ENCODE measurements at places on chromosomes 7 and 10.

DNA sequence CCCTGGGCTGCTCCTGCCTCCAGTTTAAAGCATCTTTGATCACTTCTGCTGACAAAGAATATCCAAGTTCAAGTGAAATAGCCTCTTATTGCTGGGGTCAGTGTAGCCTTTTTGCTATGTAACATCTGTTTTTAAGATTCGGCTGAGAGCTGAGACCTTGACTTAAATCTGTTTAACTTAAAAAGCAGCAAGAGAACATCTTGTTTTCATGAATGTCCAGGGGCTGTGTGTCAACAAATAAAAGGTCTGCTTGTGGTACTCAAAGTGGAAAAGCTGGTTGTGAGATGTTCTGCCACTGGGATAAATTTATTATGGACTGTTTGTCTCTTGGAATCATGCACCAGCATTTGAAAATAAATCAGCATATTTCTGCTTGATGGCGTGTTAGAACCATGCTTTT, 73.2 kb downstream of the CALD1 start:
- no peak for DNase-seq

DNA sequence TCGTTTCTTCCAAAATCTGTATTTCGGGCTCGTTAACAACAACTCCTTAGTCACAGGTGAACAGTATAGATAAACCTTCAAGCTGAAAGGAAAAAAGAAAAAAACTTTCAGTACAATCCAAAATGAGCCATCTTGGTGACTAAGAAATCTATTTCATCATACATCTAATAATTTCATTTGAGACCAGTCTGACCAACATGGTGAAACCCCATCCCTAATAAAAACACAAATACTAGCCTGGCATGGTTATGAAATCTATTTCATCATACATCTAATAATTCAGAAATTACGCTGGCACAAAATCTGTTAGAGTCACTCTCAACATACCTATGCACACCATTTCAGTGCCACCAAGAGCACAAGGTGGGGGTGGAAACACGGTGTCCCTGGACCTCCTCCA, 8.8 kb downstream of the DCLRE1C start:
- DNase-seq = no peak

GRCh38 chr7:132996581-132997242, 85.2 kb downstream of the CHCHD3 start:
- no peak for DNase-seq

- no peak for DNase-seq
Measured at GRCh38 chr7:66571568-66571967, 57.1 kb upstream of the KCTD7 start.

GRCh38 chr10:80588546-80588945, 50.8 kb downstream of the SH2D4B start:
- no peak for DNase-seq

DNA sequence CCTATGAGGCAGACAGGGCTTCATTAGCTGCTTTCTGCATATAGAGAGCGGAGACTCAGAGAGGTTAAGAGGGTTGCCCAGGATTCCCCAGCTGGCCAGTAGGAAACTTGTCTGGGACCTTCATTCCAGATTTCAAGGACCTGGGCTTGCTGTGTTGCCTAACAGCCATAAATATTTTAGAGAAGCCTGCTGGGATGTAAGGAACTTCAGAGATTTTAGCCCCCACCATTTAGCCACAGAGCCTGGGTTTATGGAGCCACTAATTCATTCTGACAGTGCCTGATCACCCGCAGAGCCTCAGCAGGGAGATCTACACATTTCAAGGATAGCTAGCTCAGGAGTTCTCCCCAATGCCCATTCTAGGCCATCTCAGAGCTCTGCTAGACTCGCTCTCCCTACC, 56.6 kb upstream of the TRUB1 start:
- no peak for DNase-seq

DNA sequence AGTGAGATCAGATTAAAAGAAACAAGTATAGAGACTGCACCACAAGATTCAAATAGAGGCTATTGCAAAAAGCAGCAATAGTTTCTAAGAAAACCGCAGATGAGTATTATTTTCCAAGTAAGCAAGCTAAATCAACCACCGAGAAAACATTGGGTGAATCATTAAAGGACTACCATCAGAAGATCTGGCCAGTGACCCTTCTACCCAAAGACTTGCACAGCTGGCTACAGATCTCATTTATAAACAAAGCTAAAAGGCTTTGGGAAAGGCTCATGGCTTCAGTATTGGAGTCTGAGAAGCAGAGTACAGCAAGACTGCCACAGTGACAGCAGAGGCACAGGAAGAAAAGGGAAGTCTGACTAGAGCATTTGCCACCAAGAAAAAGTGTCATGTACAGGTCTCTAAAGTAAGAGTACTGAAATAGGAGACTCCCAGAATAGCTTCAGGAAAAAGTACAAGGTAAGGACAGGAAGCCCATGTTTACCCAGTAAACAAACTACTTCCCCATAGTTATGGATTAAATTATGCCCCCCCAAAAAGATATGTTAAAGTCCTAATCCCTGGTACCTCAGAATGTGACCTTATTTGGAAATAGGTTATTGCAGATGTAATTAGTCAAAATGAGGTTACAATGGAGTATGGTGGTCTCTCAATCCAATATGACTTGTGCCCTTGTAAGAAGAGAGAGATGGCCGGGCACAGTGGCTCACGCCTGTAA, 19.0 kb downstream of the STEAP1 start:
- DNase-seq = no peak

DNA sequence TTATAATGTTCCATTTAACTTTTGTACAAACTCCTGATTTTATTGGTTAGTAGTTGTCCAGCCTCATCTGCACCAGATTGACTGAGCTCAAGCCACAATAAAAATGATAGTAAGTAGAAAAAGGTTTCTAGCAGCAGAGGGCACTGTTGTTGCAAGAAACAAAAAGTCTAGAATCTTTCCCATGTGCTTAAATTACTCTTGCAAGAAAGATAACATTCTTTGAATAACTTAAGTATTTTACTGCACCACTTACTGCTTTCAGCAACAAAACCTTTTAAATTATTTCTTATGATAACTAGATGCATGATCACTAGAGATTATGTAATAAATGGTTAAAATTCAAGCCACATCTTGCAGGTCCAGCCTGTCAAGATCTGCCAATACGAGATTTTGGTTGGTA, 27.0 kb downstream of the LMOD2 start:
- peak; percentile 13 for DNase-seq

GRCh38 chr7:105837765-105838626, 38.4 kb downstream of the ATXN7L1 start:
- peak; percentile 9 for DNase-seq

DNA sequence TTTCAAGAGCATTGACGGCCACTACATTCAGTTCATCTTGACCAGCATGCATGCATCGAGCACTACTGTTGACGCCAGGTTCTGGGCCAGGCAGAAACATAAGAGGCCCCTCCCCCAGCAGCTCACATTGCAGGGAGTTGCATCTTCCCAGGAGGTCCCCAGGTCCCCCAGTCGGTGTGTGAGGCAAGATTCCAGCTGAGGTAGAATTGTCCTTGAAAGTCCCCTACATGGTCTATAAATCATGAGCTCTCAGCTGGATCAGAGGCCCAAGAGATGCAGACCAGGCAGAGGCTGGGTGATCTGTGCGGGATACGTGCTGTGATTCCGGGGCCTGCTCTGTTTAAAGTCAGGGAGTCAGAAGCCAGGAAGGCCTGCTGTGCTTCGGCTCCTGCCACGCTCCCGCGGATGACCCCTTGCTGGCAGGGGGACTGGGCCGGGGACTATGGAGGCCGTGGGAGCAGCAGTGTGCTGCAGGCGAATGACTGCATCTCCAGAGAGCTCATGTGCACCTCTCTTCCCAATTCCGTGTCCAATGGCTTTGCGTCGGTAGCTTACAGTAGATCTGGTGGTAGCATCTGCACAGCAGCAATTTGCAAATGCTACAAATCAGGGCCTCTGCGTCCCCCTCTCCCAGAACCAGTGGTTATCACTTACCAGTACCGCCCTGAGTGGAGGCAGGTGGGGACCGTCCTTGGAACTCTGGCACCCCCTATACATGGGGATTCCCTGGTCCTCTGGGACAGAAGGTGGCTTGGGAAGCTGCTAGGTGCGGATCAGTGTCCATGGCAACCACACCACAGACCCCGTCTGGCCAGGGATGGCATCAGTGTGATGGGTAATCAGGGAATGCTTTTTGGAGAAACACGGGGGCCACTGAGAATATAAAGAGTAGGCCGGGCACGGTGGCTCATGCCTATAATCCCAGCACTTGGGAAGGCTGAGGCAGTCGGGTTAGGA, 93.6 kb downstream of the RGS10 start:
- DNase-seq = no peak

- no peak for DNase-seq
Measured at GRCh38 chr10:98321186-98321780, 53.3 kb upstream of the LOXL4 start.

DNA sequence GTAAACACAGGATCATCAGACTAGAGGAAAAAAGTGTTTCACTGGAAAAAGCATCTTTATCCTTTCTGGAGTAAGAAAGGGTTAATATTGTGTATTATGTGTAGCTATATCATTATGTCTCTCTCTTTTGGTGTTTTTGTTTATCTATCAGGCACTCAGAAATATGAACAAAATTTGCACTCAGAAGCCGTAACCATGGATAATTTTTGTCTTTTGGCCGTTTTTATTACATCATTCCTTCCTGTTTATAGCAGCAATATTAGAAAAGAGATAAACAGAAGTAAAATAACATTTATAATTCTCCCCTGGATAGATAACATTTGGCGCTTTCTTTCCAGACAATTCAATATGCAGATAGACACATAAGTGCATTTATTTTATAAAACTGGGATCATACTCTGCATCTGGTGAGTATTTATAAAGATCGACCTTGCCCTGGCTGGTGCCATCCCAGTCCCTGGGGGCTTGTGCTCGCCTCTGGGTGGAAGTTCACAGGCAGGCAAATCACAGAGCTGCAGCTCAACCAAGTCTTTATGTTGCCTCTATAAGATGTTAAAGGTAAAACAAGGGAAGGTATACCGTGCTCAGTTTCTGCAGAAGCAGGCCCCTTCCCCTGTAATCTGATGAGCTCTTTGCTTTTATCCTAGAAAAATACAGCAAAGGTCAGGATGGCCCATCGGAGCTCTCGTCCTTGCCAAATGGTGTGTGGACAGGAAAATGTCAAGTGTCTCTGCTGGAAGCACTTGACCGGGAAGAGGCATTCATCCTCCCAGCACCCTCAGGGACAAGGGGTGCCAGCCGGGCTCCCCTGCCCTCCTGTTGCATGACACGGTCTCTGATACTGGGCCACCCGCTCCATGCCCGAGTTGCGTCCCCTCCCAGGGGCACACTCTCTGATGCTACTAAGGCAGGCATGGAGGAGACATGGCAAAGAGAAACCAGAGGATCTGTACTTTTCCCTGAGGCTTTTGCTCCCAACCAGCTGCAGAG, 43.9 kb downstream of the PYROXD2 start:
- DNase-seq = no peak

DNA sequence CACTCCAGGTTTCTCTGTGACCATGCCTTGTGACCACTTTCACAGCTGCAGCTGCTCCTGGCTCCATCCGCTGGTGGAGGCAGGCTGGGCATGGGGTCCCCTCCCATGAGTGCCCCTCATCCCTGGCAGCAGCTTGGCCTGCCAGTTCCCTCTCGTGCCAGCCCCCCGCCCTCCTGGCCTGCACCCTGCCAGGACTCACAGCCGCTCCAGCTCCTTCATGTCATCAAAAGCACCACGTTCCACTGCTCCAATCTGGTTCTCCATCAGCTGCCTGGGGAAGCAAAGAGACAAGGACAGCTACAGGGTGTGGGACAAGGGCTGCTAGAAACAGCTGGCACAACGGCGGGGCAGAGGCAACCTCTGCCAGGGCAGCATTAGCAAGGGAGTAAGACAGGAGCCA, 22.6 kb downstream of the SLIT1 start:
- DNase-seq = no peak

All from NCI-H1417 treated with DMSO at 0.1 percent for 48 hours (cell line).